ENCODE measurements at places on chromosomes 11 and 22.

- no peak for DNase-seq
Measured at GRCh38 chr22:48485149-48486133, 1342.2 kb downstream of the BRD1 start.

DNA sequence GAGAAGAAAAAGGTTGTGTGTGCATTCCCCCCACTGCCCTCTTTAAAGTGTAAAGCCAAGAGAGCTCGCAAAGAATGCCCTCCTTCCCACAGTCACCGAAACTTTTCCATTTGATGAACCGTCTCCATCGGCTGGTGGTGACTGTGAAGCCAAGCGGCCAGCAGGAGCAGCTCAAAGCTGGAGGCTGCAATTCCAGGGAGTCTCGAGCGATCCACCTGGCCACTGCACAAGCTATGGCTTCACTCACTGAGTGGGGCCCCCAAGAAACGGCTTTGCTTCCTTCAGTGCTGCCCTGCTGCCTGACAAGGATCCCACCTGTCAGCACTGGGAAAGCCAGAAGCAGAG lies 117.7 kb downstream of the ABTB2 start:
- no peak for DNase-seq

DNA sequence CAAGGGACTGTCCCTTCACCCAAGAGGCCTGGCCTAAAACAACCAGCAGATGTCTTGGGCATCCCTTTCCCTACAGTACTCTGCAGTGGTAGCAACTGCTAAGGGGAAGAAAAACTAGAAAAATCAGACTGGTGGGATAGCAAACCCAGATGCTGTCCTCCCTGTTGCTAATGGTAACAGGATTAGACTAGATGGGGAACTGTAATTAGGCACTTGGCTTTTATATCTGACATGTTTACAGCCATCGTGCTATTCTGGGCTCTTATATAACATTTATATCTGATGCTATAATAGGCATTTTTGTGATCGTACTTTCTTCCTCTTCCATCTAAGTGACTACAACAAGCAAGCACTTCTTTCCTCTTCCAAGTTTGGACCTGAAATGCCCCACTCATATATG lies 316.7 kb downstream of the DLG2 start:
- no peak for DNase-seq

DNA sequence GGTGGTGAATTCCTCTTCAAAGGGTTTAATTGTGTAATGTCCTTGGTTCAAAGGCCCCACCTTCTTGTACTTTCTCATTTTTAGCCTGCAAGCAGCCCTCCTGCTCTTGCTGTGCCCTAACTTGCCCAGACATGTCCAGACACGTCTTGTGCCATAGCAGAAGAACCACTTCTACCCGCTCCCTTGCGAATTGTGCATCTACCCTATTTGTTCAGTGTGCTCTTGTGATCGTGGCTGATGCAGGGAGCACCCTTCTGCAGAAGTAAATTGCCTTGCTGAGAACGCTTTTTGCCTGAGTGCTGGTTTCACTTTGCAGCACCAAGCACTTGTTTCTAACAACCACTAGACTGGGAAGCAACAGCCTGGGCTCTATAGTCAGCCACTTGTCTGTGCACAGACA lies 249.4 kb downstream of the SBF2 start:
- DNase-seq: no peak

- DNase-seq: no peak
Measured at GRCh38 chr11:87463486-87464102, 425.9 kb downstream of the TMEM135 start.

GRCh38 chr11:104120493-104121137 lies 43.3 kb downstream of the PDGFD start:
- DNase-seq: no peak

DNA sequence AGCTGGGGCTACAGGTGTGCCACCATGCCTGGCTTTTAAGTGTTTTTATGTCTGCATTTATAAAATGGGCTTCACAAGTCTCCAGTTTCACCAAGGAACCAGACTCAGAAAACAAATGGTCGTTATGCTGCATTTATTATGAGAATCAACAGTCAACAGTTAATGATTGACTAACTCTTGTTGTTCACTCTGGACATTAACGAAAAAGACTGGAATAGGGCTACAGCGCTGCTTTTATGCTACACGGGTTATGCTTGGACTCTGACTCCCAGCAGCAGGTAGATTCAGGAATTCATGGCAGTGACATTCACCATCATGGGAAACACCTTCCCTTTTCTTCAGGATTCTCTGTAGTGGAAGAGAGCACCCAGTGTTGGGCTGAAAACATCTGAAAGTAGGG lies 44.4 kb upstream of the CHKA start:
- DNase-seq: no peak

- DNase-seq: no peak
Measured at GRCh38 chr11:129242855-129243254, 50.7 kb upstream of the ARHGAP32 start.

- DNase-seq: no peak
Measured at GRCh38 chr11:33959855-33960400, 68.1 kb upstream of the LMO2 start.

DNA sequence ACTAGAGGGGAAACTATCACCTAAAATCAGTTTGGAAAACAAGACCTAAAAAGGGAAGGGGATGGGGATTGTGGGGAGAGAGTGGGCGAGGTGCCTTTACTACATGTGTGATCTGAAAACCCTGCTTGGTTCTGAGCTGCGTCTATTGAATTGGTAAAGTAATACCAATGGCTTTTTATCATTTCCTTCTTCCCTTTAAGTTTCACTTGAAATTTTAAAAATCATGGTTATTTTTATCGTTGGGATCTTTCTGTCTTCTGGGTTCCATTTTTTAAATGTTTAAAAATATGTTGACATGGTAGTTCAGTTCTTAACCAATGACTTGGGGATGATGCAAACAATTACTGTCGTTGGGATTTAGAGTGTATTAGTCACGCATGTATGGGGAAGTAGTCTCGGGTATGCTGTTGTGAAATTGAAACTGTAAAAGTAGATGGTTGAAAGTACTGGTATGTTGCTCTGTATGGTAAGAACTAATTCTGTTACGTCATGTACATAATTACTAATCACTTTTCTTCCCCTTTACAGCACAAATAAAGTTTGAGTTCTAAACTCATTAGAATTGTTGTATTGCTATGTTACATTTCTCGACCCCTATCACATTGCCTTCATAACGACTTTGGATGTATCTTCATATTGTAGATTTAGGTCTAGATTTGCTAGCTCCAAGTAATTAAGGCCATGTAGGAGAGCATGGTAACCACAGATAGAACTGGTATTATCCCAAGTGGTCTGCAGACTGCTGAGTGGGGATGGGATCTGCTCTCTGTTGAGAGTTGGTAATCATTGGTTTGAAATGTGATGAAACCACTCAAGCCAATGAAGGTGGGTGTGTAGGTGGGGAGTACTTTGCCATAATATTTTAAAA lies 3.6 kb downstream of the NEAT1 start:
- DNase-seq: peak; percentile 92

- no peak for DNase-seq
Measured at GRCh38 chr11:78731027-78731426, 156.4 kb upstream of the NARS2 start.

DNA sequence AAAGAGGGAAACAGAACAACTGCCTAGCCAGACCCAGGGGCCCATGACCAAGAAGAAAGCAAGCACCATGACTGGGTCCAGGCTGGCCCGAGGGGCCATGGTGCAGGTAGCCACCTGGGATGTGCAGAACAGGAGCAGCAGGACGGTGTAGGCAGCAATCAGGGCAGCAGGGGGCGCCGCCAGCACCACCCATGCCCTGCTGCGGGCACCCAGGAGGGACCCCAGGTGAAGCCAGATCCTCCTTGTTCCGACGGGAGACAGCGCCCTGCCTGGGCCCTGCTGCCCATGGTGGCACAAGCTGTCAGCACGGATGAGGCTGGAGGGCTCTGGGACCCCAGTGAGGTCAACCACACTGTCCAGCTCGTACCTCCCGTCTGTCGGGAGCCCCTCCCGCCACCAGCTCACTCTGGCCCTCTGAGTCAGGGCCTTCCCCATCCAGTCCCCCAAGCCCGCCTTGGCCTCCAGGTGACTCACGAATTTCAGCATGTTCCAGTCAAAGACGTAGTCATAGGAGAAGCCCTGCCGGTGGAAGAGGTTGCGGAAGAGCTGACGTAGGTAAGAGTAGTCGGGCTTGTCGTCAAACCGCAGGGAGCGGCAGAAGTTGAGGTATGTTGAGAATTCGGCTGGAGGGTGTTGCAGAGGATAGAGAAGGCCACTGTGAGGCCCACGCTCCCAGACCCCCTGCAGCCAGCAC lies 18.8 kb downstream of the CSNK1E start:
- no peak for DNase-seq

DNA sequence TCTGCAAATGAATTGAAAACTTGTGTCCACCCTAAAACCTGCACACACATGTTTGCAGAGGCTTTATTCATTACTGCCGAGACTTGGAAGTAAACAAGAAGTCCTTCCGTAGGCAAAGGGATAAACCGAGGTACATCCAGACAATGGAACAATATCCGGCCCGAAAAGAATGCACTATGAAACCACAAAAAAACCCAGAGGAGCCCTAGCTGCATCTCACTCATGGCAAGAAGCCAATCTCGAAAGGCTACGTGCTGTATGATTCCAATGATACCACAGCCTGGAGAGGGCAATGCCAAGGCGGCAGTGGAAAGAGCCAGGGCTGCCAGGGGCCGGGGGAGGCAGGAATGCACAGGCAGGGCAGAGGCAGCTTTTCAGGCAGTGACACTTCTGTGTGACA lies 3.2 kb upstream of the MRPL23 start:
- DNase-seq: no peak

- no peak for DNase-seq
Measured at GRCh38 chr11:119422809-119423508, at the start of gene THY1. TSS of gene THY1 (minus strand) at chr11:119423172. CDS start at chr11:119420905, 2,267 bp downstream.

Measured in T-helper 1 cell (primary cell).